ENCODE measurements at places on chromosomes 11 and 22.

DNA sequence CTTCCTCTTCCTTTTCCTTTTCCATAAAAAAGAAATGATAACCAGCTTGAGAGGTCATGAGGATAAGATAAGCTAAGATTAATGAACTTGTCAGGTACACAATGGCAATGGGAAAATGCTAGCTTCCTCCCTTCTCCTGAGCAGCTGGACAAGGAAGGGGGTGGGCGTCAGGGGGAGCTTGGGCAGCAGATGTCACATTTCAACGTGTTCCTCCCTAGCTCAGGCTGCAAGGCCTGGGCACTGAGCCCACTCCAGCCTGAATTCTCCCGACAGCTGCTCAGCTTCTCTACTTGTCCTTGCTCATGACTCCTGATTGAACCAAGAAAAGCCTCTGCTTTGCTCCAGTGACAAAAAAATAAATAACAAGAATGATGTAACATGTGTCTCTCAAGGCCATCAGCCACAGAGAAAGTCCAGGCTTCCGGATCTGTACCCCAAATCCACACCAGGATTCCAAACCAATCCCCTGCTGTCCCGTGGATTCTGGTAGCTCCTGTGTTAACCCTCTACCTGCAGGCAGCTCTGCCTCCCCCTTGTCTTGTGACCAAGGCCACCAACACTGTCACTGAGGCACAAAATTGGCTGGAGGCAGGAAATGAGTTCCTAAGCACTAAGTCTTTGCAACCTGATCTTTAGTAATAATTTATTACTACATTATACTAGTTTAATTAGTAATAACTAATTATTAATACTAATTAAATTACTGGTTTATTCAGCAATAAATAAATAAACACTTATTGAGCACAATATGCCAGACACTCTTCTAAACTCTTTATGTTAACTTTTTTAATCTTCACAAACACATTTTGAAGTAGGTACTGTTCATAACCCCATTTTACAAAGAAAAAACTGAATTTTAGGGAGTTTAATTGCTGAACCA is 146.5 kb downstream of the CCDC34 start:
- DNase-seq, result no peak

GRCh38 chr11:133809569-133810491 is 35.5 kb downstream of the SPATA19 start:
- no peak for DNase-seq

- DNase-seq, result no peak
Measured at GRCh38 chr22:37088108-37088605, 21.4 kb downstream of the TMPRSS6 start.

GRCh38 chr11:121257976-121258375 is 34.6 kb upstream of the SC5D start:
- DNase-seq, result no peak

GRCh38 chr11:15629690-15630321 is 515.1 kb downstream of the INSC start:
- DNase-seq, result no peak

DNA sequence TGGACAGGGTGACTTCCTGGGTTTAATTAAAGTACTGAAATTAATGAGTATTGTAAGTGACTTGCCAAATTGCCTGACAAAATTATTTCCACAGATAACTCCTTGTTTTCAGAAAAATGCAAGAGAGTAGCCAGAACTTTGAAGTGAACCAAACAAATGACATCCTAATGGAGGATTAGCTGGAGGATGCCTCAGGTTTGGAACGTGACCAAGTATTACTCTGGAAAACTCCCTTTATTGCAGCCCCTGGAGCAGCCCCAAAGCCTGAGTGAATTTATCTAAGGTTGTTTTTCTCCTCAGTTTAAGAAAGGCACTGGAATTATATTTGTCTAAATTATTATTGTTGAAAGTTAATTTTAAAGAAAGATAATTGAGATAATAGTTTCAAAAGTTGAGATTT is 343.6 kb upstream of the MTNR1B start:
- no peak for DNase-seq

DNA sequence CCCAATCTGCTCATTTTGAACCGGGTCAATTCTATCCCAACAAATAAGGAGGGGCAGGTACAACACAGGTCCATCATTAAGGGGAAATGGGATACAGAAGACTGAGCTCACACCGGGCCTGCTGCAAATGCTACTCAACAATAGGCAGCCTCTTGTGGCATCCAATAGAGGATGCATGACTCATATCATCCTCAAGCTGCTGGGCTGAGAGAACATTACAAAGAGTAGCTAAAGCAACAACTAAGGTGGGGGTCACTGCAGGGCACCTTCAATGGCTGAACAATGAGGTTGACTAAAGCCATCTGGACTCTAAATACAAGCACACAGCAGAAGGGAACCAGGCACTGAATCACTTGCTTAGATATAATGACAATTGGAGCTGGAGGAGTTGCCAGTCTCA is 130.1 kb upstream of the SYN3 start:
- DNase-seq, result no peak

DNA sequence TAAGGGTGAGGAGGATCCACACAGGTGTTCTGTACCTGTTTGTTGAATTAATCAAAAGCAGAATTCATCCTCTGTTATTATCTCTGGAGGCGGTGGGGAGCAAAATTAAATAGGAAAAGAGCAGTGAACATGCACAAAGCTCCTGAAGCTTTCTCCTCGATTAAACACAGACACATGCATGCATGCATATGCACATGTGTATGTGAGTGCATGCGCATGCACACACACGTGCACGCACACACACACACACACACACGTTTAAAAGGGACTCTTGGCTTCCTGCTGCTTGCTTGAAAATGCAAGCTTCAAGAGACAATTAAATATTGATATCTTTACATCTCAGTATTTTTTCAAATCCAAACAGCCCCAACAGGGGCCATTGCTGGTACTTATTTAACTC is 462.1 kb downstream of the BUD13 start:
- no peak for DNase-seq

DNA sequence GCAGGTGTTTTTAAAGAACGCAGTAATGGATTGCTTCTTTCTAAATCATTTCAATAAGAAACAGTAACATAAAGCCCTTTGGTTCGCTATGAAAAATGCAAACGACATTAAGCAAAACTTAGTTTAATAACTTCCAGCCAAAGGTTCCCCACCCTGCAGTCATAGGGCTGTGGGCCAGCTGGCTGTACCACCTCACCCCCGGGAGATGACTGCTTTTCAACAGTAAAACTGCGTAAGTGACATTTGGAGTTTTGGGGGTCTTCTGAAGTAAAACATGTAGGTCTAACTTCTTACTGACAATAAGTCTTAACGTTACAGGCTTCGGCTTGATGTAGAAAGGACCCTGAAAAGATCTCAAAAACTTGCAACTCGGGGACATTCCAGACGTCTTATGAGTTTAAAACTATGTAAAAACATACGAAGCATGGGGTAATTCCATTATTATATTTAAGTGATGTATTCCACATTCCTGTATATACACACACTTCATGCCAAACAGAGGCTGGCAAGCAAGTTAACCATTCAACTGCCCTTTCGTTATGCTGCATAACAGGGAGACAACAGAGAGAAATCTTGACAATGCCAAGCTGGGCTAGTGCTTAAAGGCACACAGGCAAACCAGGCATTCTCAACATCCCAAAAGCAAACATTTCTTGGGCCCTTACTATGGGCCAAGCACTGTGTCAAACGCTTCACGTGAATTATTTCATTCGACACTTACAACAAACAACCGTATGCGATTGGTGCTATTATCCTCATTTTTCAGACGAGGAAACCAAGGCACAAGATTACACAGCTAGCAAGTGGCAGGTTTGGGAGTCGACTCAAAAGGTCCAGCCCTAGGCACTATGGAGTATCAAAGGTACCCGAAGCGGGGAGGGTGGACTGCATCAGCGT is 1.2 kb downstream of the MRTFA start:
- no peak for DNase-seq

DNA sequence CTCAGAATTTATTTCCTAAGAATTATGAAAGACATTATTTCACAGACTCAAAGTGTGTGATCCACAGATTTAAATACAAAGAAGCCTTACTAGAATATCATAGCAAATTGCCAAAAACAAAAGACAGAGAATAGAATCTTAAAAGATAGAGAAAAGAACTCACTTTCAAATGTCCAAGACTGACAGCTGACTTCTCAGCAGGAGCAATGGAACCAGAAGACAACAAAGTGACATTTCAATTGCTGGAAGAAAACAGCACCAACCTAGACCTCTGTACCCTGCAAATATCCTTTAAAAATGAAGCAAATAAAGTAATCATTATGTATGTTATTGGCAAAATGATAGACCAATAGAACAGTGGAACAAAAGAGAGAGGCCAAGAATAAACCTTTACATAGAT is 109.2 kb downstream of the TTC17 start:
- no peak for DNase-seq

DNA sequence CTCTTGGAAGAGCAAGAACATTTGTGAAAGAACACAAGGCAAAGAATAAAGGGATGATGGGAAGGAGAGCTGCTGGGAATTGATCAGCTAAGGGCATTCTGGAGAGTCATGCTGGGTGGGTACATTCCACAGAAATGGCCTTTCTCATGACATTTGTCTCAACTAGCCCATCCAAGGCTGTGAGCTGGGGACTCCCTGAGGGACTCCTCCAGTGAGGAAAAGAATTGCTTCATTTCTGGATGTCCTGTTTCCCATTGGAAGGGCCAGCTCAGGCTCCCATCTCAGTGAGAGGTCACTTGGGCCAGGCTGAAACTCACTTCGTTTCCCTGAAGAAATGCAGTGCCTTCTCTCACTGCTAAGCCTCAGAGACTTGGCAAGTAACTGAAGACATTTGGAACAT is 106.8 kb downstream of the CD44 start:
- no peak for DNase-seq

- no peak for DNase-seq
Measured at GRCh38 chr11:119316016-119316728, 758 bp downstream of the MCAM start.

GRCh38 chr11:134406264-134407185 is 5.5 kb downstream of the B3GAT1 start:
- DNase-seq, result no peak

- no peak for DNase-seq
Measured at GRCh38 chr11:70500076-70500847, 101.9 kb downstream of the CTTN start.

DNA sequence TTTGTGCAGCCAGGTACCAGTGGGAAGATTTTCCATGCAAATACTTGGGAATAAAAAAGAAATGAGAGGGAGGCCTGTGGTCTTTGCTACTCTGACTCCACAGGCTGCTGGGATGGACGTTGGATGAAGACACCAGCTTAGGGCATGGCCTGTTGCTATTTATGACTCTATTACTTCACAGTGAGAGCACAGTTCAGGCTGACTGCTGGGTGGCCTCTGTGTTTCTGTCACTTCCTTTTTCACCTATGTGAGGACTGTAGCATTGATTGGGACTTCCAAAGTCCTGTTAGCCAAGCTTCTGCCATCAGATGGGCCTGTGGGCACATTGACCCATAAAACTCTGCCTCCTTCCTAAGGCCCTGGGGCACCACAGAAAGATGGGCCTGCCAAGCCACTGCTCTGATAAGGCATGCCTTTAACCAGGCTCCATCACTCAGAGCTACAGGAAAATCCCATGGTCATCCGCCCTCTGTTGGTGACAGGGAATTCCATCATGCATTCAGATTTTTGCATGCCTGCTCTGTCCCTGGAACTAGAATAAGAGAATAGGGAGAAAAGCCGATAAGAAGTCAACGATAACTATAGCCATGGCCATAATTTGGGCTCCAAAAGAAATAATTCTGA is 64.6 kb downstream of the KCNJ1 start:
- no peak for DNase-seq

DNA sequence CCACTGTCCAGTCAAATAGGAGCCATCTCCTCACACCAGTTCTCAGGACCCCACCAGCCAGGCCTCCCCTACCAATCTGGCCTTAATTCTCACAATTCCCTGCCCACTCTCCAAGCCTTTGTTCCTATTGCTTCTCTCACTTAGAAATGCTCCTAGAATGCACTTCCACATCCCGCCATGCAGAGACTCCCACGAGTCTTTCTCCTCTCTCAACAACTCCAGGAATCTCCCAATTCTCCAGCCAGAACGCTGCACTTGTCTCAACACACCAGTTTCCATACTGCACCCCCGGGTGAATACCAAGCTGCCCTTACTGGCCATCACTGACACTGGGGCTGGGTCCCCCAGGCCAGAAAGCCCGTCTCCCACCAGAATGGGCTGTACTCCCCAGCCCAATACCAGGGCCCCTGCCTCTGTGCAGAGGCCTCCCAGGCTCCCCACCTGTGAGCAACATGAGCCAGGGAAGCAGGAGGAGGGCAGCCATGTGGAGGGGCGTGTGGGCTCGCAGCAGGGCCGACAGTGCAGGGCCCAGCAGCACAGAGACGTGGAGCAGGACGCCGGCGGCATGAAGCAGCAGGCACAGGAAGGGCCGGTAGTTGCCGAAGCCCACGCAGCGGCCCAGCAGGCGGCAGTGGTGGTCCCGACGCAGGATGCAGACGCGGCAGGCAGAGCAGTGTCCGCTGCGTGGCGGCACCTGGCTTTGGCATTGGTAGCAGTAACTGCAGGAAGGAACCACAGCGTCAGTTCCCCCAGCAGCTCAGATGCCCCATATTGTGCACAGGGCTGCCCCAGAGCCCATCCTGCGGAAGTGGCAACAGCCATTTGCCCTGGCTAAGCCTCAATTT is 2.4 kb downstream of the ZDHHC24 start:
- no peak for DNase-seq

GRCh38 chr11:16380941-16381568 is 24.7 kb upstream of the SOX6 start:
- no peak for DNase-seq

DNA sequence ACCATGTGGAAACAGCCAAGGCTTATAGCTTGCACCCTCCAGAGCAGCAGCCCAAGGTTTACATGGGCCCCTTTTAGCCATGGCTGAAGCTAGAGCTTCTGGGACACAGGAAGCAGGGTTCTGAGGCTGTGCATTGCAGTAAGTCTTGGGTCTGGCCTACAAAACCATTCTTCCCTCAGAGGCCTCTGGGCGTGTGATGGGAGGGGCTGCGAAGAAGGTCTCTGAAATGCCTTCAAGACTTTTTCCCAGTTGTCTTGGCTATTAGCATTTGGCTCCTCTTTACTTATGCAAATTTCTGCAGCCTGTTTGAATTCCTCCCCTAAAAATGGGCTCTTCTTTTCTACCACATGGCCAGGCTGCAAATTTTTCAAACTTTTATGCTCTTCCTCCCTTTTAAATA is 109.5 kb downstream of the BBOX1 start:
- DNase-seq, result no peak

DNA sequence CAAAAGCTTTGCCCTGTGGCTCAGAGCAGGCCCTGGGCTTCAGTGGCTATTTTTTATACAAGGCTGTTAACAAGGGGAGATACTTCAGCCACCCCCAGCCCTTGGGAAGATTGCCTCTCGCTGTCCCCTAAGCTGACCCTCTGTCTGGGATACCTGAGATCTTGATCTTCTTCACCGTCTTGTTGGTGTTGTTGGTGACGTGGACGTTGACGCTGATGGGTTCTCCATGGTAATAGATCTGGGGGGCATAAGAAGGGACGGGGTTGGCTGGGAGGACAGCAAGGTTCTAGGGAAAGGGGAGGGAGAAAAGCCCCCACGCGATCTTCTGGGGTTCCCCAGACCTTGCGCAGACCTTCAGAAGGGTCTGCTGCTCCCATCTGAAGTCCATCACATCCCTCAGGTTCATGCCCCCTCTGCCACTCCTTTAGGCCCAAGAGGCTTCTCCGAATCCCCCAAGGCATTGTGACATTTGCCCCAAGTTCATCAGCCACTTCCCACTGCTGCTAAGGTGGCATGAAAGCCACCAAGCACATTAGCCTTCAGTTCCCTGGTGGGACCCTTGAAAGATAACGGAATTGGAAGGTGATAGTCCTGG is 36.7 kb downstream of the TPBGL start:
- no peak for DNase-seq

- DNase-seq, result no peak
Measured at GRCh38 chr11:126440276-126440675, 84.8 kb downstream of the ST3GAL4 start.

- DNase-seq, result no peak
Measured at GRCh38 chr11:117678658-117679406, 118.2 kb downstream of the DSCAML1 start.
